A549 treated with Mapracorat at 1 μM for 4 hours (cell line): ENCODE measurements at places on chromosomes 2 and 18. TPM values are rescaled to one million over a fixed set of nuclear protein-coding genes. Genes with fewer than 3 reads are reported as not detected.

The EVX2 gene
- not detected in 5 replicates for total RNA-seq

The C2orf78 gene
- not detected in 5 replicates for total RNA-seq

The THSD7B gene
- total RNA-seq: not detected in 5 replicates

The IL36B gene
- 0.15 to 0.34 TPM (median 0.17 TPM) in 3 of 5 replicates, not detected in the others for total RNA-seq

The ATP6V1B1 gene
- 2.0 to 2.7 TPM (median 2.2 TPM) in 5 replicates for total RNA-seq

The HRH4 gene
- total RNA-seq: not detected in 5 replicates

The THUMPD2 gene
- total RNA-seq: 11.3 to 14.4 TPM (median 12.9 TPM) in 5 replicates

The BOLL gene
- not detected in 5 replicates for total RNA-seq

The TSPYL6 gene
- not detected in 5 replicates for total RNA-seq

The CELF4 gene
- not detected in 5 replicates for total RNA-seq

The LRP1B gene
- not detected in 5 replicates for total RNA-seq

The CHRND gene
- not detected in 5 replicates for total RNA-seq

The AKAIN1 gene
- total RNA-seq: not detected in 5 replicates

The DOK6 gene
- total RNA-seq: not detected in 5 replicates
